Psoas muscle (tissue), 8 donors: ENCODE measurements at places on chromosomes 6 and 20. TPM values are rescaled to one million over a fixed set of nuclear protein-coding genes. Genes with fewer than 3 reads are reported as not detected.

WFDC12 gene
- total RNA-seq: not detected

TRIM40 gene
- not detected for total RNA-seq

MYL9 gene
- 43.8 TPM for total RNA-seq

DNA sequence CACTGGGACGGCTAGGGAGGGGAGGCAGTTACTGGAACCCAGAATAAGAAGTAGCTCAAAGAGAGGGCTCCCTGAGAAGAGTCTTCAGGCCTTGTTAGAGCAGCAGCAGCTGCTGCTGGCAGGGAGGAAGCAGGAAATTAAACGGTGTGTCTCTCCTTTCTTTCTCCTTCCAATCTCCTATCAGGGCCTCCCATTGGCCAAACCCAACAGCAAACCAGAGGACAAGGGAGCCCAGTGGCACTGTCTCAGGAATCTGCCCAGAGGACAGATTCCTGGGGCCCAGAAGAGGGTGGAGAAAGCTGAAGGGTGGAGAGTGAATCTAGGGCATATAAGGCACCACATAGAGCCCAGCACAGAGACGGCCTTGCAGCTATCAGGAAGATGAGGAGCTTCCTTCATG lies 10.2 kb downstream of the BTN3A1 start:
- H3K27me3 ChIP-seq: no peaks in the 10 kb centered on the region
- no peaks in the 10 kb centered on the region for H3K4me1 ChIP-seq
- DNase-seq: no peak
